ENCODE measurements at places on chromosomes 6 and 20.
A peak's percentile ranks its signal among the peaks of the same experiment; 100 is the strongest.

DNA sequence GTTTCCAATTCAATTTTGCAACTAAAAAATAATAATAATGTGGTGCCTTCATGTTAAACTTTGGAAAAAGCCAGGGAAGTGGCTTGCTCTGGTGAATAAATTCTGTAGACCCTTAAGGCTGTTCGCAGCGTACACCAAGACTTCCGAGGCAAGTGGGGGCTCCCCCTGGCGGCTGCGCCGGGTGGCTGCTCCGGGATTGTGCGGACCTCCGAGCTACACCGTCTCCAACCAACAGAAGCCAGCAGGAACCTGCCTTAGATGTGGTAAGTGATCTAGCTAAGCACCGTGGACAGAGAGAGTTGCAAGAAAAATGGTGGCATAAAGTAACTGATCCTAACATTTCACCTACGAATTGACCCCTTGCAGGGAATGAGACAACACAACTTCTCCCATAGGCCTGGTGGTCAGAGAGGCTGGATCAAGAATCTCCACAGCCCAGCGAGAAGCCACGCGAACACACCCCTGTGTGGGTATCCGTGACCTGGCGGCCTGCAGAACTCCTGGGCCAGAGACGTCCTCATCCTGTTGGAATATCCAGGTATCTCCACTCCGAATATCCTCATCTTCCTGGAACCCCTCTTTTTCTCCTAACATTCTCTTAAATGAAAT, 69.6 kb downstream of the TBXT start:
- no peak for DNase-seq

GRCh38 chr6:44056392-44057237, 70.6 kb downstream of the MRPL14 start:
- no peak for DNase-seq

DNA sequence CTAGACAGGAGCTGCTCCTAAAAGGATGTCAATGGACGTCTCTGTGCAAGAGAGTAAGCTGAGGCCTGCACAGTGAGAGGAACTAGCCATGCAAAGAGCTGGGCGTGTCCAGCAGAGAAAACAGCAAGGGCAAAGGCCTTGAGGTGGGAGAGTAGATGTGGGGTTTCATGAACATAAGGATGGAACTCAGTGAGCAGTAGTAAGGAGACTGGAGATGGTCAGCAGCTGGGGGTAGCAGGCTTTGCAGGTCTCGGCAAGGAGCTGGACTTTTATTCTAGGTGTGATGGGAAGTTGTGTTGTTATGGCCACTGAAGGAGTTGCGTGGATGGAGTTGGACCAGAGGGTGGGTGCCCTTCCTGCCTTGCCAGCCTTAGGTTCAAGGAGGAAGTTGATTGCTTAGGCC, 90.7 kb upstream of the SIRPA start:
- DNase-seq: no peak

- no peak for DNase-seq
Observed at GRCh38 chr20:39479196-39479810, 517.2 kb downstream of the DHX35 start.

- DNase-seq: peak; percentile 23
Observed at GRCh38 chr6:684831-685636, 7.9 kb downstream of the EXOC2 start.

- DNase-seq: peak; percentile 90
Observed at GRCh38 chr6:53492860-53493634, 51.9 kb downstream of the GCLC start.

GRCh38 chr20:59006864-59007664, at the start of gene CTSZ:
Gene CTSZ (minus strand): TSS chr20:59007254. CDS start chr20:59007128, 126 bp downstream.
- DNase-seq: no peak

DNA sequence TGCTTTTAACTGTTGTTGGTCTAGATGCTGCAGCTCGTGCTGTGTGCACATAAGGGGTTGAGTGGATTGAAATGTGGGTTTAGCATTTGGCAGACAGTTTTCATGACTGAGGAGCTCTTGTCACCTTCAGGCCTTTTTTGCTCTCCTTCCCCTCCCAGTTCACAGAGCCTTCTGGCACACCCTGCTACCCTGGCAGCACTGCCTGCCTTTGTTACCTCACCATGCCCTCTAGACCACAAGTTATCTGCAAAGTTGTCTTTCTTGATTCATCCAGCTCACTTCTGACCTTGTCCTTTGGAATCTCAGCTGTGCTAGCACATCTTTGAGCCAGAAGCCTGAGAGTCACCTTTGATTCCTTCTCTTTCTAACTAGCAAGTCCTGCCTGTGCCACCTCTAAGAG, 348.9 kb upstream of the ZFP64 start:
- no peak for DNase-seq

All from OCI-M1 (cell line).